EH (cell line): ENCODE measurements at places on chromosomes 3 and 15.
A peak's percentile ranks its signal among the peaks of the same experiment; 100 is the strongest.

- no peak for DNase-seq
Measured at GRCh38 chr3:126152901-126153694, 27.3 kb downstream of the ALDH1L1 start.

DNA sequence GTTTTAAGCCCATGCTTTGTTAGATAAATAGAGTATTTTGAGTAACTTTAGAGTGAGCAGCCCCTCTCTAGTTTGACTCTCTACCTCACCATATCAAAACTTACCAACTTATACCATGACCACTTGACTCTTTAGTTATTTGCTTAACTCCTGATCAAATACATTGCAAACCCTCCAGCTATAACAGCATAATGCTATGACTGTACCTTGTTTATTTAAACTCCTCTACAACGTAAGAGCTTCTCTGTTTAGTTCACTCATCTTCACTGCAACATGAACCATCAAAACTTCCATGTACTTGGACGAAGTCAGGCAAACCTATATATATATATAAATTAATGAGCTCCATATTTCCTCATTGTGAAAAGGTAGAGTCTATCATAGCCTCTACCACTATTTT, 218.2 kb downstream of the DPH6 start:
- DNase-seq: no peak

DNA sequence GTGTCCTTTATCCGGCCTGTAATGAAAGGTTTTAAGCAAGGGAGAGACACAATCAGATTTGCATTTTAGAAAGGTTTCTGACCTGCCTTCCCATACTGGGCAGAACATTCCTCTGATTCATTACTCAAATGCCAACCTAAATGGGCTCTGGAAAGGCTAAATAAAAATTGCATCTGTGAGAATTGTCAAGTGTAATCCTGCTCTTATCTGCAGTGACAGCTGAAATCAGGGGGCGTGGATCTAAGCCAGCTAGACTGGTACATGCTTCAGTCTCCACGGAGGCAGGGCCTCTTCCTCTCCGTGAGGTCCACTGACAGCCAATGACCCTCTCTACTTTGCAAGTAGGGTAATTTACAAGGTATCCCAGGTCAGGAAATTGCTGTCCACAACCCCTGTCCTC, 32.5 kb upstream of the MINAR1 start:
- DNase-seq: no peak

DNA sequence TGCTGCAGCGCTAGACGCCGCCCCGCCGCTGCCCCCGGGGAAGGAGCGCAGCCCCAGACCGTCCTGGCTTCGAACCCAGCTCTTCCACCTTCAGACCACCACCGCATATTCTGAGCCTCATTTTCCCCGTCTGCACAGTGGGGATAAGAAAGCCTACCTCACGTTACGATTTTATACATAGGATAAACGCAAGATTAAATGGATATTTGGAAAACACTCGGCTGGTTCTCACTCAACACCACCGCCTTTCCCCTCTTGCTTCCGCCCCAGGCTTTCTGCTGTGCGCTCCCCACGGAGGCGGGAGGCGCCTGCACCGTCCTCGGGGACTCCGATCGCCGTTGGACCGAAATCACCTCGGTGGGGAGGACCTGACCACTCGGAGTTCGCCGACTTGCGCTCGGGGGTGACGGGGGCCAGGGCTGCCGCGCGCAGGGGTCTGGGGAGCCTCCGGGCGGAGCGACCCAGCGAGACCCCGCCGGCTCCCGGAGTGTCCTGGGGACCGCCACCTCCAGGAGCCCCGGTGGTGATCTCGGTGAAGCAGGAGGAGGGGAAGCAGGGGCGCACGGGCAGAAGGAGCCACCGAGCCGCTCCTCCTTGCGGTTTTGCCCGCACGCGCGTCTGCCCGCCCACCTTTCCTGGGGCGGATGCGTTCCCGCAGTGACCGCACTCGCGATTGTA, 4.0 kb downstream of the FBXL22 start:
- DNase-seq: peak; percentile 46
